ENCODE measurements at places on chromosomes 7 and 10.

DNA sequence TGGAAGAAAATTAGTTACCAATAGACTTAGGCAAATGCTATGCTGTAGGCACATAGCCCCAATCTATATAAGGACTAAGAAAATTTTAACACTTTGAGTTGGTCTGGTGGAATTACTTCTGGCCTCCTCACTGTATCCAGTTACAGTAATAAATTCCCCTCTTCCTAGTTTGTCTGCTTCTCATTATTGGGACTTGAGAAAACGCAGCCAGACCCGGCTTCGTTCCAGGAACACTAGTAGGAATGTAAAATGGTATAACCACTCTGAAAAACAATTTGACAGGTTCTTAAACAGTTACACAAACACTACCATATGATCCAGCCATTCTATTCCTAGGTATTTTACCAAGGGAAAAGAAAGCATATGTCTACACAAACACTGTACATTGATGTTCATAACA, 150.2 kb downstream of the VPS50 start:
- DNase-seq: no peak

- DNase-seq: no peak
These were observed 10.2 kb downstream of the ZC3HAV1 start for GRCh38 chr7:139099172-139099947.

- DNase-seq: peak; percentile 81
These were observed 656 bp upstream of the CNNM2 start for GRCh38 chr10:102917314-102917961.

GRCh38 chr7:150755473-150756099, 18.4 kb downstream of the GIMAP5 start:
- DNase-seq: peak; percentile 74

DNA sequence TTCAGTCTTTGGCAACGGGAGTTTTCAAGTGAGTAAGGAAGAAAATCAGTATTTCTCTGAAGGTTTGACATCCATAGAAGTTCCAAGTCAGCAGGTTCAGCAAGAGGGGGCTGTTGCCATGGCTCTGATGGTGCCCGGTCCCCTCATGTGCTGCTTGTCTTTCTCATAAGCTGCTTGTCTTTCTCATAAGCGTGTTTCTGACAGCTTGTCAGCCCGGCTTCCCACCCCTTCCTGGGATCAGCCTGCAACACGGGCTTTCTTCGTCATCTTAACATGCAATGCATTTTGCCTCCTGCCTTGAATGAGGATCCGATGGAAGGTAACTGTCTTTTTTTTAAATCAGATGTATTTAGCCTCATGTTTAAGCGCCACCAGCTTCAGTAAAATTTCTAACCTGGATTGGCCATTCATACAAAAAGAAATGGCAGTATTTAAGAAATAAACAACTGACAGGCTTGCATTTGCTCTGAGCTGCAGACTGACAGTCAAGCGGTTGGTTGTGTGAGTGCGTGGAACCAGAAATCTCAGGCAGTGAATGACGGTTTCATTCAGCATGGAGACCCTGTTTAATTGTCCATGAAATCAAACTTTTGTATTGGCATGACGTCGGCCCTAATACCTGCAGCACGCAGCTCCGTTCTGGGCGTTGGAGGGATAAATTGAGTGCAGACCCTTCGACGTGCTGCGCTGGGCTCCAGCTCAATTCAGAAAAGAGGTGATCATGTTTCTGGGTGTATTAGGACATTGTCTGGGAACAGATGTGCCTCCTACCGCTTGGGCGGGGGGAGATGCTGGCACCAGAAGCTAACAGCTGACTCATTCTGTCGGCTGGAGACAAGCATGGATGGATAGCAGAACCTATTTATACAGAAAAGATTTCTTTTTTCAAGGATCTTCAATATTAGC, 454.7 kb upstream of the FOXK1 start:
- DNase-seq: no peak

DNA sequence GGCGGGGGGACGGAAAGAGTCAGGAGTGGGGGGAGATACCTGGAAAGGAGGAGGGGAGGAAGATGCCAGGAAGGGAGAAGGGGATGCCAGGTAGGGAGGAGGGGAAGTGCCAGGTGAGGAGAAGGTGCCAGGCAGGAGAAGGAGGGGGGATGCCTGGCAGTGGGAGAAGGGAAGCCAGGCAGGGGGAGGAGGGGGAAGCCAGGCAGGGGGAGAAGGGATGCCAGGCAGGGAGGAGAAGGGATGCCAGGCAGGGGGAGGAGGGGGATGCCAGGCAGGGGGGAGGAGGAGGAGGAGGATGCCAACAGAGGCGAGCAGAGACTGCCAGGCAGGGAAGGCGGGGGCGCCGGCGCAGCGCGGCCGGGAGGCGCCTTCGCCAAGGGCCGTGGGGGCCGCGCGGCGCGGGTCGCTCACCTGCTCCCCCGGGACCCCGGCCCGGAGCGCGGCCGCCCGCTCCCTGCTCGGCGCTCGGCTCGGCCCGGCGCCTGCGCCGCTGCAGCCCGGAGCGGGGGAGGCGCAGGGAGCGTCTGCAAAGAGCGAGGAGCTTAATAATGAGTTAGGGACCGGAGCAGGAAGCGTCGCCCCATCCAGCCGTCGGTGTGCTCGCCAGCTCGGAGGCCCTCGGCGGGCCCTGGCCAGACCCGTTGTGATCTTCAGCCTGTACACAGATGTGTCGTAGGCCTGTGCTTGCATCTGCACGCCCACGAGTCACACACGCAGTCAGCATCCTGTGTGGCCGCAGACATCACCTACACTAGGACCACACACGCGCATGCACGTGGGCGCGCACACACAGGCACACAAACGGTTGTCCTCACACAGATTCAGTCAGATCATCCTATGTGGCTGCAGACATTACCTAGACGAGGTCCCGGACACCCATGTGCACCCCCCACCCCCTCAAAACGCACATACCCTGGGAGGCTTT, 28.4 kb upstream of the SMARCD3 start:
- peak; percentile 62 for DNase-seq

DNA sequence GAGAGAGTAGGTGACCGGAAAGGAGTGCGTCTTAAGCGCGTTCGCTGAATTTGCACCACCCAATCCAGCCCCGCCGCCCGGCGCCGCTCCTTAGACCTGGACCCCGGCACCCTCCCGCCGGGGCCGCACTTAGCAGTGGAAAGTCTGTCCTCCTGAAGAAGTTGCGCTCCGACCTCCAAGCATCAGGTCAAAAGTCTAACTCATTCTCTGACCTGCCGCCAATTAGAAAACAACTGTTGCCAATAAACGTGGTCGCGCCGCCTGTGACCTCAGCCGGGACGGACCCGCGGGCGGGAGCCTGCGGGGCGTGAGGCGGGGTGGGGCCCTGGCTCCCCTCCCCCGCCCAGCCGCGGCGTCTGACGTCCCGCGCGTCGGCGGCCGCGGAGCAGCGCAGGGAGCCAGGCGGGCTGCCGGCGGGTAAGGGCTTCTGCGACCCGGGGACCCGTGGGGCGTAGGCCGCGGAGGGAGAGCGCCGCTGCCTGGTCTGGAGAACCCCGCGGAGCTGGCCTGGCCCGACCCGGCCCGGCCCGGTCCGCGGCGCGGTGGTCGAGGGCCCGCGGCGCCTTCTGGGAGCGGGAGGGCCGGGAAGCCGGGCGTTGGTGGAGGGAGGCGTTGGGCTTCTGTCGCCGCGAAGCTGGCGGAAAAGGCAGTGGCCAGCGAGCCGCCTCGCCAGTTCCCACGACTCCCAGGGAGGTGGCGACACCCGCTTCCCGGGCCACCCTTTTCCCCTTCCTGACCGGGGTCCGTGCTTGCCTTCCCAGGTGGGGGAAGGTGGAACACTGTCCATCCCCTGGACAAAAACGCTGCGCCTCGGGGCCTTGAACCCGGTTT, at the start of gene BCAP29:
Gene BCAP29 (plus strand): TSS at position 362 of the 831 bp plus-strand sequence. CDS start 527 bp downstream, outside the sequence.
- peak; percentile 43 for DNase-seq

DNA sequence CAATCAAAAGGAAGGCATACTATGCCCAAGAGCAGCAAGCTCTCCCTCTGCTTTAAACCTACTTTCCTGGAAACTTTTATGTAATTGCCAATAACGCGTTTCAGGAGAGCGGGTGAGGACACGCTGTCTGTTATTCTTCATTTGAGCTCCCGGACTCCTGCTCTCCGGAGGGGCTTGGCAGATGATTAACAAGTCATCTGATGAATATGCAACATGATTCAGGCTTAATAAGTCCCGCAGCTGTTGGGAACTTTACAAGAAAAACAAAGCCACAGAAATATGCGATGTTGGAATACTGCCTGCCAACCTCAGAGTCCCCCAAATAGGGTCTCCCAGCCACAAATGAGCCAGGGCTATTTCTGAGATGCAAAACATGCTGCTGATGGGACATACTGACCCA, 348.0 kb downstream of the GPAM start:
- no peak for DNase-seq

- DNase-seq: peak; percentile 25
These were observed 67.7 kb downstream of the GPAM start for GRCh38 chr10:112115781-112116385.

All from CD4-positive, alpha-beta T cell (primary cell).